ENCODE measurements at places on chromosomes 7 and 10. TPM values are rescaled to one million over a fixed set of nuclear protein-coding genes. Genes with fewer than 3 reads are reported as not detected.

The MINDY4 gene
- total RNA-seq: 0.40 TPM

The POLD2 gene
- 39.5 TPM for total RNA-seq

The GLI3 gene
- total RNA-seq: under 0.01 TPM

The CCL24 gene
- not detected for total RNA-seq

The ESYT2 gene
- 32.9 TPM for total RNA-seq

The NPFFR1 gene
- not detected for total RNA-seq

The SCART1 gene
- 0.22 TPM for total RNA-seq

The UBE3C gene
- 88.3 TPM for total RNA-seq

GRCh38 chr10:132033632-132034031 is 32.1 kb upstream of the JAKMIP3 start:
- no peak for DNase-seq

- no peak for DNase-seq
These were observed 383.9 kb downstream of the SORCS1 start for GRCh38 chr10:106780632-106781031.

DNA sequence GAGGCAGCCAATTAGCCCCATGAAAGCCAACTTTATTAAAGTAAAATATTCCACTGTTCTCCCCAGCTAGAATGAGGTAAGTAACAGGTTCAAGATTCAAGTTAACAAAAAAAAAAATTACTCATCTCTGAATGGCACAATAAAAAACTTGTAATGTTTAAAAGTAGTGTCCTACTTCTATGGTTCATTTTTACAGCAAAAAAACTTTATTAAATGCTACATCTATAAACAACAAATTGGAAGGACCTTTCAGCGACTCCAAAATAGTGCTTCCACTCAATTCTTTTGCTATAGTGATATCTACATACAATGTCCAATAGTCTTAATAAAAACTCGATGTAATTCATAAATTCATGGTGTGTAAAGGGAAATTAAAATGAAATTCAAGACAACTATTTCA is 59.2 kb downstream of the EZH2 start:
- DNase-seq: no peak

GRCh38 chr10:113854013-113854760 is at the start of the genes DCLRE1A and NHLRC2:
Gene DCLRE1A (minus strand): TSS chr10:113854082. CDS start chr10:113853182, 900 bp downstream.
Gene NHLRC2 (plus strand): TSS chr10:113854661. CDS start chr10:113854873, 212 bp downstream.
- peak; percentile 86 for DNase-seq

GRCh38 chr7:88269586-88269985 is 37.1 kb downstream of the STEAP4 start:
- no peak for DNase-seq

- no peak for DNase-seq
These were observed 57.7 kb downstream of the PRTFDC1 start for GRCh38 chr10:24894728-24895127.

DNA sequence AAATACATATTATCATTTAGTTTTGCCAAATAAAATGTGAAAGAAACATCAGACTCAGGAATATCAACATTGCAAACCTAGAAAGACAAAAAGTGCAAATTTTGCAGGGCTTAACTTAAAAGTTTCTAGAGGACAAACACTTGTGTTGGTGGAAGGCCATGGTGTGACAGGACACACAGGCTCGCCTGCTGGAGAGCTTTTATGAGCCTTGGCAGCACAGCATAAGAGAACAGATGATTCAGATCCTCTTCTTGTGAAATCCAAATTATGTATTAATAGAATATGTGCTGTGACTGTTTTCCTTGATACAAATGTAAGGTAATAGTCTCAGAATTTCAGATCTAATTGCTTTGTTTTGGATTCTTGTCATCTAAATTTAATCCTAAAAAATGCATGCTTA is 72.9 kb upstream of the ABCB5 start:
- DNase-seq: peak; percentile 86

GRCh38 chr10:77622889-77623291 is 14.7 kb downstream of the KCNMA1 start:
- DNase-seq: no peak

DNA sequence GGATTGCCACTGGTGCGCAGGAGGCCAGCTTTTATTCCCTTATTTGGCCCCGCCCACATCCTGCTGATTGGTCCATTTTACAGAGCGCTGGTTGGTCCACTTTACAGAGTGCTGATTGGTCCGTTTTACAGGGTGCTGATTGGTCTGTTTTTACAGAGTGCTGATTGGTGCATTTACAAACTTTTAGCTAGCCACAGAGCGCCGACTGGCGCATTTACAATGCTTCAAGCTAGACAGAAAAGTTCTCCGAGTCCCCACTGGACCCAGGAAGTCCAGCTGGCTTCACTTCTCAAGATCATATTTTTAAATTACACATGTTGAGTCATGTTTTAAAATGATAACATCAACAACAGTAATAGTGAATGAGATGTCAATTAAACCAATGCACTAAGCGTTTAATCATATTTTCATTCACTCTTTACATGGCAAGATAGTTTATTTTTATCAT is 128.3 kb downstream of the CUBN start:
- DNase-seq: peak; percentile 25

DNA sequence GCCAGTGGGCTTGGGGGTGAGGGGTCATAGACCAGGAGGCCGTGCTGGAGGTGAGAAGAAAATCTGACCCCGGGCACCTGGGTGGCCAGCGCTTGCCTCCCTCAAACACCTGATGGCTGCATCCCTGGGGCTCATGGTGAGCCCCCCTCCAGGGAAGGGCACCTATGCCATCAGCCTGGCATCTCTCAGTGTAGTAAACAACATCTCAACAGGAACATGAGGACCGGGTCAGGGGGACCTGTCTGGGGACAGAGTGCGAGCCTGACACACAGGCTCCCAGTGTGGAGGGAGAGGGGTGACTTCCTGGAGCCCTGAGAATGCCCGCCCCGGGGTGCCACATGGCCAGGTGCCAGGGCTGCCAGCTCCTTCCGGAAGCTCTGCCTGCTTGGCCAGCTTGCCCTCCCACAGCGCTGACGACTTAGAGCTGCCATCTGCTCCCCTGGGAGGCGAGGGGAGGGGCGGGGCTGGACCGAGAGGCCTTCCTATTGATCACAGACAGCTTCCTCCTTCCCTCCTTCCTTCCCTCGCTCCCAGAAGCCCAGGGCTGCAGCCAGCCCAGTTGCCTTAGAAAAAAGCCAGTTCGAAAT is 12.3 kb downstream of the STX1A start:
- DNase-seq: no peak
